ENCODE measurements at places on chromosomes 2 and 18. TPM values are rescaled to one million over a fixed set of nuclear protein-coding genes. Genes with fewer than 3 reads are reported as not detected.

- DNase-seq: no peak
Measured at GRCh38 chr2:47112665-47113435, 42.3 kb downstream of the STPG4 start.

LYPD6B gene
- not detected for total RNA-seq

- DNase-seq: peak; percentile 49
Measured at GRCh38 chr2:68216454-68217310, 35.6 kb downstream of the PPP3R1 start.

IL18R1 gene
- total RNA-seq: 6.8 TPM

FSIP2 gene
- total RNA-seq: 1.6 TPM

ASB18 gene
- not detected for total RNA-seq

CENPA gene
- not detected for total RNA-seq
